ENCODE measurements at places on chromosomes 12 and 14.

DNA sequence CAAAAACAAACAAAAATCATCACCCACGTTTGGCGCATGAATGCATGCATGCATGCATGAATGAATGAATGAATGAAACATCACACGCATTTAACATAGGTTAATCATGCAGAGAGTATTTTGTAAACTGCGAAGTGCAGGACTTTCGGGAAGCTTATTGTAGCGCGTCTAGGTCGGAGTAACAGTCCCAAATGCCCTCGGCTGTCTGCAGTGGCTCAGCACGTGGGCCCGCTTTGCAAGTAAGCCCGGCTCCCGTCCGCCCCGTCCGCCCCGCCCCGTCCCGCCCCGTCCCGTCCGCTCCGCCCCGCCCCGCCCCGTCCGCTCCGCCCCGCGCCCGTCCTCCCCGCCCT, 263 bp upstream of the IFT81 start:
- DNase-seq = no peak

GRCh38 chr12:86712425-86712843, 456.2 kb upstream of the MGAT4C start:
- DNase-seq = no peak

- no peak for DNase-seq
Measured at GRCh38 chr12:2642896-2643425, 151.8 kb upstream of the FKBP4 start.

DNA sequence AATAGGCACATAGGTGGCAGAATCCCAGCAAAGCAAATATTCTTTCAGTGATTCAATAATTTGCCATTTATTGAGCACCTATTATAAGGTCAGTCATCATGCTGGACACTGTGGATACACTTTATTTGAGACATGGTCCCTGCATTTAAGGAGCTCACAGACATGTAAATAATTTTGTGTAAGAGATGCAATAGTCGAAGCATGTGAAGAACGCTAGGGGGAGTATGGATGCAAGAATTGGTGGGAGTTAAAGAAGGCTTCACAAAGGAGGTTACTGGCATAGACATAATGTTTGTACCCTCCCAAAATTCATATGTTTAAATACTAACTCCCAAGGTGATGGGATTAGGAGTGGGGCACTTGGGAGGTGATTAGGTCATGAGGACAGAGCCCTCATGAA, 260.6 kb upstream of the GARIN6 start:
- no peak for DNase-seq

DNA sequence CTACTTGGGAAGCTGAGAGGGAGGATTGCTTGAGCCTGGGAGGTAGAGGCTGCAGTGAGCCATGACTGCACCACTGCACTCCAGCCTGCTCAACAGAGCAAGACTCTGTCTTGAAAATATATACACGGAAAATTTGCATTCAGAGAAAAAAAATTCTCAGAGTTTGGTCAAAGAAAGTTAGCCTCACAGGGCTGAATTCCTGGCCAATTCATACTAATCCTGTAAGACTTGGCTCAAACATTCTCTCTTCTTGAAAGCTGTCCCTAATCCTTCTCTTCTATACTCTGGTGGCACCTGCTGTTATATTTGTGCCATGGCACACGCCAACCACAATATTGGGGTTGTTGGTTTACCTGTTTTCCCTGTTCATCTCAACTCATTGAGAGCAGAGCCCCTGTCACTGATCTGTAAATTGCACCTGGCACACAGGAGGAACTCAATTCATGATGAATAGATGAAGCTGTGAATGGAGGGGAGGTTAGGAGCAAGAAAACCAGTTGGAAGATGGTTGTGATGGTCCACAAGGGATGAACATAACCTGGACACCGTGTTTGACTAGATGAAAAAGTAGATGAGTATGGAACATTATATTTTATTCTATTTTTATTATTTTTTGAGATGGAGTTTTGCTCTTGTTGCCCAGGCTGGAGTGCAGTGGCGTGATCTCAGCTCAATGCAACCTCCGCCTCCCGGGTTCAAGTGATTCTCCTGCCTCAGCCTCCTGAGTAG, 36.8 kb upstream of the SPTSSA start:
- no peak for DNase-seq

- DNase-seq = peak; percentile 42
Measured at GRCh38 chr12:121813951-121814350, 10.1 kb downstream of the SETD1B start.

DNA sequence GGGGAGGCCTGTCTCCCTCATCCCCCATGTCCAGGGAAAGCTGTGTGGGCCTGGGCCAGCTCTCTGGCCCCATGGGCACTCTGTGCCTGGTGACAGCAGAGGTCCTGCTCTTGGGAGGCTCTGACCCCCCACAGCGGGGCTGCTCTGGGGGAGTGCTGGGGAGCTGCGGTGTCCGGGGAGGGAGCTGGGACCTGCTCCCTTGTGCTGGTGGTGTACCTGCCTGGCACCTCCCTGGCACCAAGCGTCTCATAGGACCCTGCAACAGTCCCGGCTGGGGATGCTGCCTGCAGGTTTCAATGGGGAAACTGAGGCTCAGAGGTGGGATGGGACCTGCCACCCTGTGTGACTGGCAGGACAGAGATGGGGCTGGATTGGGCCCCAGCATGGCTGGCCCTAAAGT, 111.3 kb downstream of the KIF26A start:
- no peak for DNase-seq

DNA sequence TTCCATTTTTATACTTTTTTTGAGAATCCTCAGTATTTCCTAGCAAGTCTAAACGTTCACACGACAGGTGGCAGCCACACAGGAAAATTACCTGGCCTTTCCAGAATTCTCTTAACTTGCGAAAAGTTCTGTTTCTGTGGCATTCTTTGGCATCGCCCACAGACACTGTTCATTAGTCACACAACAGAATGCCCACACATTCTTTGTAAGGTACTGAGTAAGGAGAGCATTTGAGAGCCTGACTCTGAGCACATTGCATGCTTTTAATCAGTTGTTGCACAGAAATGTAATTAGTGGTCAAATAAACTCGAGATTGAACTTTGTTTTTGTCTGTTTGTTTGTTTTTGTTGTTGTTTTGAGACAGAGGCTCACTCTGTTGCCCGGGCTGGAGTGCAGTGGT, 52.4 kb downstream of the LMNTD1 start:
- DNase-seq = no peak

DNA sequence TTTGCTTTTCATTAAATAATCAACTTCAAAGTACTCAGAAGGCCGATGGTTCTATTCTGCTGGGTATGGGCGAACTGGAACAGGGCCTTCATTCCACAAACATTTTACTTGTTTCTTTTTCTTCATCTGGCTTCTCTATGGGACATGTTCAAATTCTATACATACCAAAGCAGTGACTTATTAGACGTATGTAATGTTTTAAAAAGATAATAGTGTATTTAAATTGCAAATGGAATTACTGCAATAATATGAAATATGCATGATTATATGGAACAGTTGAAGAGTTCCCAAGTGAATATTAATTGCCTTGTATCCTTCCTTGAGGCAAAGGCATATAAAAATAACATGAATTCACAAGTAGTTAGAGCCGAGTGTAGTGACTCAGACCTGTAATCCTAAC, 75.5 kb downstream of the FAR2 start:
- no peak for DNase-seq

- DNase-seq = no peak
Measured at GRCh38 chr14:51334566-51334965, 94.5 kb downstream of the TMX1 start.

- DNase-seq = no peak
Measured at GRCh38 chr12:115620816-115621215, 656.7 kb downstream of the MED13L start.

DNA sequence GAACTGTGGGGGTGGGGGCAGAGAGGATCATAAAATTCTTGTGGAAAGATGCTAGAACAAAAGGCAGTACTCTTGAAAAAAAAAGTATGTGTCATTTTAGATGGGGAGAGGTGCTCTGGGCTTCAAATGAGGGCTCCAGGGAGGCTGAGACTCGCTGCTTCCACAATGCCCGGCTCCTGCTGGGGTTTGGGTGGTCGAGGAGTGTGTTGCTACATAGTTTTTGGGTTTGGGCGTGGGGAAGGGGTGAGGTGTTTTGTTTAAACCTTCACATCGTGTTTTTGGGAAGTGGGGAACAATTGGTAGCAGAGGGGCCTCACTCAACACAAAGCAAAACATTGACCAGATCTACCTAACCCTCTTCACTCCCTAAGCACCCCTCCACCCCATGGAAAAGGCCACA, 8.1 kb downstream of the ISCA2 start:
- DNase-seq = no peak

GRCh38 chr12:113766879-113767878, 198.9 kb downstream of the RBM19 start:
- DNase-seq = no peak

- no peak for DNase-seq
Measured at GRCh38 chr14:45246691-45247090, 6.3 kb downstream of the MIS18BP1 start.

DNA sequence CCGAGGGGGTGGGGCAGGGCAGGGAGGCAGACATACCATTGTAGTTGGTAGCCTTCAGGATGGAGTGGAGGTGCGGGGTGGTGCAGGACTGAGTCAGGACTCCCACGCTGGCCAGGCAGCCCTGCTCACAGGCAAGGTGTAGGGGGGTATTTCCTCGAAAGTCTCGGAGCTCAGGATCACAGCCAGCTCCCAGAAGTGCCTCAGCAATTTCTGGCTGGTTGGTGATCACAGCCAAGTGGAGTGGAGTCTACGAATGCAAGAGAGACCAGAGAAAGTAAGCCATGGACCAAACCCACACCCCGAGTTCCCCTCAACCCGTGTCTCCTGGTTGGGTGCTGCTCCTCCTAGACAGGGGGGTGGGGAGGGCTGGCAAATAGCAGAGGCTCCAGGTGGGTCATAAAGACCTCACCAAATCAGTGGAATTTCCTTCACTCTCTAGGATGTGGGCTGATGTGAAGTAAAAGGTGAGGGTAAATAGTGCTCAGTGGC, 1.4 kb downstream of the NFKBIA start:
- DNase-seq = peak; percentile 82

- DNase-seq = no peak
Measured at GRCh38 chr14:79749065-79749464, 462.2 kb downstream of the DIO2 start.

DNA sequence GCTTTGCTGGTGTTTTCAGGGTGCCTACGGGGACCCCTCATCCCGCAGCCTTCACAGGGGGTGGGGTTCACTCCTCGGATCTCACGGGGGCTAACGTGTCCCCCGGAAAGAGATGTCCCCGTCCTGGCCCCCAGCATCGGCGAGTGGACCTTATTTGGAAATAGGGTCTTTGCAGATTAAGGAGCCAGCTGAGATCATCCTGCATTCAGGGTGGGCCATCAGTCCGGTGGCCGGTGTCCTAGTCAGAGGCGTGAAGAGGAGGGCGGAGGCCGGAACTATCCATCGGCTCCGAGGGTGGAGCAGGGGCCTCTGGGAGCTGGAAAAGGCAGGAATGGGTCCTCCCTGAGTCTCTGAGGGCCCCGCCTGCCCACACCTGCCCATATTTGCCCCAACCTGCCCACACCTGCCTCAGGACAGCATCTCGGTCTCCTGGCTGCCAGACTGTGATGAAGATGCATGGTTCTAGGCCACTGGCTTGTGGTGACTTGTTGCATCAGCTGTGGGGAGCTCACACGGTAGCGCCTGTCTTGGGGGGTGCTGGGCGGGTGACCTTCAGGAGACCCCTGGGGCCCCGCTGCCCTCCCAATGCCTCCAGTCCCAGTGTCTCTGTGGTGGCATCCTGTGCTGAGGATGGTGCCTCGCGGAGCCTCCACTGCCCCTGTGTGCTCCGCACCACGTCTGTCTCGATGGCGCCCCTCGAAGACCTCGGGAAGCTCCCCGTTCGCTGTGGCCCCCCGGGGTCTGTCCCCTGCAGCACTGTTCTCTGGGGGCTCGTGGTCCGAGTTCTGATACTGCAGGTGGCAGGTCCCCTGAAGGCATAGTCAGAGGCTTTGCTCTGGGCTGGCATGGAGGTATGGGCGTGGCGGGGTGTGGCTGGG, 14.7 kb downstream of the NOC4L start:
- DNase-seq = peak; percentile 40

DNA sequence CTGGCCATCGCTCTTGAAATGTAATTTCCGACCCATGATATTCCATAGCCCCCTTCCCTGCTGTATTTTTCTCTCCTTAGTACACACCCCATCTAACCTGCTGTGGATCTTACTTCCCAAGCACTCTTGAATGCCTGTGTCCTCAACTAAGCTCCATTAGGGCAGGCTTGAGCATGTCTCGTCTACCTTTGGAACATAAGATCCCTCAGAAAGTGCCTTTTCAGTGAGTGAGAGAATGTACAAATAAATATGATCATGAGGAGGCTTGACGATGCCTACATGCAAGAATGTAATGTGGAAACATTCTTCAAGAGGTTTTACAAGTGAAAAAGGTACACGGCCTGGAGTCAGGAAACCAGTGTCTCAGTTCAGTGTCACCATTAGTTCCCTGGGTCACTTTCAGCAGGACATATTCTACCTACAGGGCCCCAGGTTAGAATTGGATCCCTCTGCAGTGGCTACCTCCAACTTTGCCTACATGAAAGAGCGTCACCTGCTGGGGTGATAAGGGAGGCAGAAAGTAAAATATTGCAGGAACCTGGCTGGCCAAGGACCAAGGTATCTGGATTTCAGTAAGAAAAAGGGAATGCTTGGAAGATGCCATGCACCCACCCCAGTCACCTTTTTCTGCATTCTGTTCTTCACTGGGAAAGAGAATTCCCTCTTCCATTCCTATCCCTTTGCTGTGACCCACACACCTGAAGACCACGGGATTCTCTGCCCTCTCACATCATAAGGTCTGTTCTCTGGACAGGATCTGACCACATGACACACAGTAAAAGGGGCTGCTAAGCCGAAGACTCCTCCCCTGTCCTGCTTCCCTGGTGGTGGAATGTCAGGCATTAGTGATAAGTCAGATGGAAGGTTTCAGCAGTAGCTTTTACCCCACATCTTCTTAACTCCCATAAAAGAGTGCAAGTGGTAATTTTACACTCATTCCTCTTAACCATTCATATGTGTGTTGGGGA, 24.6 kb upstream of the SERPINA1 start:
- no peak for DNase-seq

GRCh38 chr12:48189331-48190125, 6.1 kb downstream of the CCDC184 start:
- DNase-seq = peak; percentile 46

DNA sequence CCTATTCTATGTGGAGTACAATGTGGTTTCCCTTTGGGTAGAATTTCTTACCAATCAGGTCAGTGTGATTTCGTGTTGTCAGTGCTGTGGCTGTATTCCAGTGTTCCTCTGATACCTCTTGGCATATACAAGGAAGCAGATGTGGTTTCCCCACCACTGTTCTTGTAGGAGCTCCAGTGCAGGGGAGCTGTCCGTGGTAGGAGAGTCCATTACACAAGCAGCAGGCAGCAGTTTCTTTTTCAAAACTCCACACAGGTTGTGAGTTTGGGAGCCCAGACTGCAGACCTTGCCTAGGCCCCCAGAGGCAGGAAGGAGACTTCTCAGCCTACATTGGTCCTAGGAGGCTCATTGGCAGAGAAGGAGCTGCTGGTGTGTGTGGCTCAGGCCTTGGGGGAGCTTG, 452.8 kb downstream of the AACS start:
- DNase-seq = no peak
